Activated CD8-positive, alpha-beta memory T cell treated with anti-CD3 and anti-CD28 coated beads, Interleukin-2, amount 10 ng/mL, durations not matched to agents 7 days and 5 days (primary cell): ENCODE measurements at places on chromosomes 6 and 20.

DNA sequence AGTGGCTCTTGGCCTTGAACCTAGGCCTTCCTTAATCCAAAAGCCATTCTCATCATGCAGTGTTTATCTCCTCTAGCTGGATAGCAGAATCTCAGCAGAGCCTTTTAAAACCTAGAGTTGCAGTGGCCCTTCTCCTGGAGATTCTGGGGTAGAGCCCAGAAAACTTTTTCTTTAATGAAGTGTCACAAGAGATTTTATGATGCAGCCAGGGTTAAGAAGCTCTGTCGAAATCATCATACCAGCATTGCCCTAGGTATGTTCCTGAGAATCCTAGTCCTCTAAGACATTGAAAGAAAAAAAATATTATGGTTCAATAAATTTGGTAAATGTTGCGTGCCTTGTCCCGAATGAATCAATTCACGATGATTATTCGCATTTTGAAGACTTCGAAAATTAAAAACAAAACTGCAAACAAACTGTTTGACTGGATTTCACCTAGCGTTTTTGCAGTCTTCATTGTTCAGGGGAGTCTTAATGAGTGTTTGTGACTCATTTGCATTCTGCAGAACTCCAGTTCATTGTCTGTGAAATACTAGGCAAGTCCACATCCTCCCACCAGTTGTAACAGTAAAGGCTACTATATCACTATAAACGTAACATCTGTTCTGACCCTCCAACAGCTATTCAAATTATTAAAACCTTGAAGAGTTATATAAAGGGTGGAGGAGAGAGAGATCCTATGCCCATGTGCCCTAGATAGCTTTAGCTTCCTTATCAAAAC lies 198.6 kb downstream of the UST start:
- no peak for DNase-seq

- no peak for DNase-seq
Observed at GRCh38 chr6:31940256-31940664, 5.6 kb upstream of the CFB start.

DNA sequence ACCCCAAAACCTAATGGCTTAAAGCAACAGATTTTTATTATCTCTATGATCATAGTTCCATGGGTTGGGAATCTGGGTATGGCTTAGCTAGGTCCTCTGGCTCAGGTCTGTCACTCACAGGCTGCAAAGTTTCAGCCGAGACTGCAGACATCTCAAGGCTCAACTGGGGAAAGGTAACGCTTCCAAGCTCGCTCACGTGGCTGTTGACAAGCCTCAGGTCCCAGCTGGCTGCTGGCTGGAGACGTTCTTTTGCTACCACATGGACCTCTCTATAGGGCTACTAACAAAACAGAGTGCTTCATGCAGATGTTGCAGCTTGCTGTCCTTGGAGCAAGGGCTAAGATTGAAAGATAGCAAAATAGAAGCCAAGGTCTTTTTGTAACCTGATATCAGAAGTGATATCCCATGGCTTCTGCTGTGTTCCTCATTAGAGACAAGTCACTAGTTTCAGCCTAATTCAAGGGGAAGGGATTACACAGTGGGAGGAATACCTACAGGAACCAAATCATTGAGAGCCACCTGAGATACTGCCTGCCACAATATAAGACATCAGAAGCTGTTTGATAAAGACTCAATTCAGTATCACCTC lies 6.6 kb downstream of the HTR1E start:
- no peak for DNase-seq

- no peak for DNase-seq
Observed at GRCh38 chr6:7737867-7738266, 12.0 kb downstream of the BMP6 start.
